Dorsolateral prefrontal cortex (tissue), 122 donors: ENCODE measurements at places on chromosomes 13 and 19. TPM values are rescaled to one million over a fixed set of nuclear protein-coding genes. Genes with fewer than 3 reads are reported as not detected.

GRCh38 chr13:77580748-77581147, 45.2 kb downstream of the SCEL start:
- no peak for DNase-seq

- DNase-seq, result no peak
Measured at GRCh38 chr13:20182231-20182846, 10.4 kb downstream of the GJB2 start.

DNA sequence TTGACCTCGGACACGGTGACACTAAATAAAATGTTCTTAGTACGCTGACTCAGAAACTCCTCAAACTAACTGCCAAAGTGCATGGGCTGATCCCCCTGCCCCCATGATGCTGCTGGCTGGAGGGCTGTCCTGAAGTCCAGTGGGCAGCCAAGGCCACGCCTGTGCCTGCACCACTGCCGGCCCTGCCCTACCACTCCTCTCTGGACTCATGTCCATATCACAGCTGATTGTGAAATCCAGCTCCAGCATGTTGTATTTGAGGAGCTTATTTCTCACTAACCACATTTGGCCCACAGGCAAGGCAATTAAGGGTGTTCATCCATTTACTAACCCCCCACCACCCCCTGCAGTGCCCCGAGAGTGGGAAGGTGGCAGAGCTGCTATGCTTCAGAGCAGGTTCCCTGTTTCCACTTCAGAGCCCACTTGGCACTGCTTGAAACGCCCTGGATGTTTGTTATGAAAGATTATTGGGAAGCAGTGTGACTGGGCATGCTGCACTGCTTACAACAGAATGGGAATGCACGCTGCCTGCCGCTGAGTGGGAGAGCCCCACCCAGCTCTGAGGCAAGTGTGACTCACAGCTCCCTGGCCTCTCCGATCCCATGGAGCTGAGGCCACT, 114.0 kb downstream of the UQCRFS1 start:
- no peak for DNase-seq

GRCh38 chr19:8566855-8567254, 10.4 kb downstream of the MYO1F start:
- no peak for DNase-seq

FEM1A gene
- 16.8 TPM for total RNA-seq

GRCh38 chr19:8423817-8424223, 10.7 kb downstream of the MARCHF2 start:
- DNase-seq, result peak; percentile 49

APOC1 gene
- 19.9 TPM for total RNA-seq

- no peak for DNase-seq
Measured at GRCh38 chr19:48842789-48843162, 6.5 kb upstream of the HSD17B14 start.

DNA sequence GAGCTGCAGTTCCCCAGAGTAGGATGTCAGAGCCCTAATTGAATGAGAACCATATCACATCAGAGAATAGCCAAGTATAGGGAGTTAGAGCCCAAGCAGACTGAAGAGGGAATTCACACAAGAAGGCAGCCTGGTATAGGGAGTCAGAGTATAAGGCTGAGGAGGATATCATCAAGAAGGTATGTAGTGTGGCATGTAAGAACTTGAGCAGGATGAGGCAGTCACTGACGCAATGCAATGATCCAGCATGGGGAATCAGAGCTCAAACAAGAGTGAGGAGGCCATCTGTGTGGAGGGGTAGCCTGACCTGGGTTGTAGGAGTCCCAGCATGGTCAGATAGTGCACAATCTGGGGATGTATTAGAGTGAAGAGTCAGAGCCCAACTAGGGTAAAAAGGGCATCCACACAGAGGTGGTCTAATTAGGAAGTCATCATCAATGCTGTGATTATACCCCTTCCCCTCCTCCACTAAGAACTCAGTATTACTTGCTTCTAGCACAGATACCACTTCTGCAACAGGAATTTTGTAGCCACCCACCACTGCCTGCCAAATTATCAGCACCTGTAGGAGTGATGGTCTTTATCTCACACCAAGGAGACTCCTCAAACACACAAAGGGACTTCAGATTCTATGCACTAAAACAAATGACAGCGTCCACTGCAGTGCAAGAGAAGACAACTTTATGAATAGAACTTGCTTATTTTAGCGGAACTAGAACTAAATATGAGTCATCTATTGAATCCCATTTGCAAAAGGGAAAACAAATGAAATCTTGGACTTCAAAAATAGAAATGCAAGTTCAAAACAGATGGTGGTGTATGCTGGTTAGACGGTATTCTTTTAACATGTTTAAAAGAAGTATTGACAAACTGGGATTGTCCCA, 107.2 kb downstream of the FNDC3A start:
- DNase-seq, result no peak

- DNase-seq, result no peak
Measured at GRCh38 chr13:98813993-98814392, 61.5 kb upstream of the SLC15A1 start.

DNA sequence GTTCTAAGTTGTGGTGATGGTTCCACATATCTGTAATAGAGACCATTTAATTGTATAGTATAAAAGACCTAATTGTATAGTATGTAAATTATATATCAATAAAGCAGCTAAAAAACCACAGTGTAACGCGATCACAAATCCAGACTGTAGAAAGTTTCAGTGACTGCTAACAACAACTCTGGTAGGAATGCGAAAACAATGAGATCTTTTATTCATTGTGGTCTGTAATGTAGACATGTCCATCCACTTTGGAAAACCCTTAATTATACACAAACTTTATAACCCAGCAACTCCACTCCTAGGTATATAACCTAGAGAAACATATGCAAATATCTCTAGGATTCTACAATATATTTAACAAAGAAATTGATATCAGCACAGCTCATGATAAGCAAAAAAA, 549.5 kb downstream of the SLITRK1 start:
- no peak for DNase-seq

ZMYM5 gene
- 26.1 TPM for total RNA-seq

KLHL1 gene
- total RNA-seq, result 2.2 TPM

DNA sequence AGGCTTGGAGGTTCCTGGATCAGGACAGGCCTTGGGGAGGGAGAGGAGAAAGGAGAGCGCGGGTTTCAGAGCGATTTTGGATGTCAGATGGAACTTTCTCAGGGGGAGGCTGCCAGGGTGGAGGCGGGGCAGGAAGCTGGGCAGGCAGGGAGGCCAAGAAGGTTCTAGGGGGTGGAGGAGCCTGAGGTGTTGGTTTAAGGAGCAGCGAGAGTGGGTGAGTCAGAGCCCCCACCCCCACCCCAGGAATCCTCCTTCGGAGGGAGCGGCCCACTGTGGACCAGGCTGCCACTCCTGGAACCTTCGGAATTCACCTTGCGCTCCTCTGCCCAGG, 15.9 kb upstream of the NOP53 start:
- DNase-seq, result no peak

GRCh38 chr19:12350890-12351197, 14.6 kb downstream of the ZNF442 start:
- no peak for DNase-seq

GRCh38 chr13:24075137-24075975, 85.2 kb upstream of the SPATA13 start:
- DNase-seq, result no peak

DNA sequence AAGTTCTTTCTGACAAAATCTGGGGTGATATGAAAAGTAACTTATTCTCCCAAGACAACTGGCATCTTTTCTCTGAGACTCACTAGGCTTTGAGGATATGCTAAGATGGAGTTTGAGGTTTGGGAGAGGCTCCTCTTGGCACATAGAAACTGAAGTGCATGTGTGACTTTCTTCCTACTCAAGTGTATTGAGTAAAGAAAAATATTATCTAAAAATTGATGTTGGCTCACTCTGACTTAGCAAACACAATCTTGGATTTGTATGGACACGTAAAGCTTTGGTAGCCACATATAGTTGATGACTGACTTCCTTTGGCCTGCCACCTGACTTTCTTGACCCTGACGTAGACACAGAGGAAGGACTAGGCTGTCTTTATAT, 71.1 kb upstream of the KLF12 start:
- DNase-seq, result no peak

DNA sequence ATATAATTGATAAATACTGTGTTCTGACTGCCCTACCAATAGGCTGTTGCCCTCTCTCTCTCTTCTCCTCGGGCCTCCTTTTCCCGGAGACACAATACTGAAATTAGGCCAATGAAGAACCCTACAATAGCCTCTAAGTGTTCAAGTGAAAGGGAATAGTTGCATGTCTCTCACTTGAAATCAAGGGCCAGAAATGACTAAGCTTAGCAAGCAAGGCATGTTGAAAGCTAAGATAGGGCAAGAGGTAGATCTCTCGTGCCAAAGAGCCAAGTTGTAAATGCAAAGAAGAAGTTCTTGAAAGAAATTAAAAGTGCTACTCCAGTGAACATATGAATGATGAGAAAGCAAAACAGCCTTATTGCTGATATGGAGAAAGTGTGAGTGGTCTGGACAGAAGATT, 13.3 kb downstream of the KATNAL1 start:
- DNase-seq, result no peak

DNA sequence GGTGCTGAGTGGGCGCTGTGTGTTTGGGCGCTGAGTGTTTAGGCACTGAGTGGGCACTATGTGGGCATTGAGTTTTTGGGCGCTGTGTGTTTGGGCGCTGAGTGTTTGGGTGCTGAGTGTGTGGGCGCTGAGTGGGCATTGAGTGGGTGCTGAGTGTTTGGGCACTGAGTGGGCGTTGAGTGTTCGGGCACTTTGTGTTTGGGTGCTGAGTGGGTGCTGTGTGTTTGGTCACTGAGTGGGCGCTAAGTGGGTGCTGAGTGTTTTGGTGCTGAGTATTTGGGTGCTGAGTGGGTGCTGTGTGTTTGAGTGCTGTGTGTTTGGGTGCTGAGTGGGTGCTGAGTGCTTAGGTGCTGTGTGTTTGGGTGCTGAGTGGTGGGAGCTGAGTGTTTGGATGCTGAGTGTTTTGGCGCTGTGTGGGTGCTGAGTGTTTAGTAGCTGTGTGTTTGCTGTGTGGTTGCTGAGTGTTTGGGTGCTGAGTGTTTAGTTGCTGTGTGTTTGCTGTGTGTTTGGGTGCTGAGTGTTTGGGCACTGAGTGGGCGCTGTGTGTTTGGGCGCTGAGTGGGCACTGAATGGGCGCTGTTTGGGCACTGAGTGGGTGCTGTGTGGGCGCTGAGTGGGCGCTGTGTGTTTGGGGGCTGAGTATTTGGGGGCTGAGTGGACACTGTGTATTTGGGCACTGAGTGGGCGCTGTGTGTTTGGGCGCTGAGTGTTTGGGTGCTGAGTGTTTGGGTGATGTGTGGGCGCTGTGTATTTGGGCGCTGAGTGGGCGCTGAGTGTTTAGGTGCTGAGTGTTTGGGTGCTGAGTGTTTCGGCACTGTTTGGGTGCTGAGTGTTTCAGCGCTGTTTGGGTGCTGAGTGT, 47.2 kb upstream of the F7 start:
- DNase-seq, result peak; percentile 1

SOHLH2 gene
- total RNA-seq, result not detected

GRCh38 chr13:68076046-68076445, 845.9 kb upstream of the PCDH9 start:
- no peak for DNase-seq

DAND5 gene
- not detected for total RNA-seq

ACTN4 gene
- 328 TPM for total RNA-seq

SCN1B gene
- 169 TPM for total RNA-seq

- no peak for DNase-seq
Measured at GRCh38 chr19:40465025-40465556, 454 bp downstream of the BLVRB start.

MEIOSIN gene
- total RNA-seq, result not detected

C19orf38 gene
- total RNA-seq, result 1.4 TPM

DNA sequence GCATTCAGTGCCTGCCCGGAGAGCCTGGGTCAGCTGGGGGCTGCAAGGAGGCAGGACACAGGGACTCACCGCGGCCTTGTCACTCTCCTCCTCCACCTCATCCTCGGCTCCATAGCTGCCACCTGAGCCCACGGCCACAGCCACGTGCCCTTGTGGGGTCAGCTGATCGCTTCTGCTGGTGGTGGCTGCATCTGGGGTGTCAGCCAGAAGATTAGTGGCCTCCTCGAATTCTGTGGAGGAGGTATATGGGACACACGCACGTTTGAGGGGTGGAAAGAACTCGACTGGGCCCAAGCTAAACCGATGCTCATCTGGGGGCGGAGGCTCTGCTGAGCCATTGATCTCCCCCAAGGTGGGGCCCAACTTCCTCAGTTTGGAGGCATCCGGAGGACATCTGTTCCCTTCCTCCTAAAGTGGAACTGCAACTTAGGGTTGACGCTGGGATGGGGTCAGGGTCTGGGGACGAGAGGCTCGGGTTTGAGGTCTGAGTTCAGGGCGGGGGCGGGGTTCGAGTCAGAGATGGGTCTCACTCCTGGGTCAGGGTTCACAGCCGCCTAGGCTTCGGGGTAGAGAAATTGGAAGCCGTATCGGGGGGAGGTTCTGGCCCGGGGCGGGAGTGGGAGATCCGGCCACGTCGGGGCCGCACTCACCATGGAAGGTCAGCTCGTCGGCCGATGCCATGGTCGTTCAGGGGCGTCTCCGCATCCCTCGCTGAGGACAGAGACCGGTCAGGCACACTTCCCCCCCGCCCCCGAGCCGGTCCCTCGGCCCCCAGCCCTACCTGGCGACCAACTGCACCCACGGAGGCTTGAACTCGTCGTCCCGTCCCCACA, 493 bp downstream of the YIPF2 start:
- DNase-seq, result no peak

GRCh38 chr13:95326695-95327094, 25.4 kb upstream of the ABCC4 start:
- no peak for DNase-seq

DNA sequence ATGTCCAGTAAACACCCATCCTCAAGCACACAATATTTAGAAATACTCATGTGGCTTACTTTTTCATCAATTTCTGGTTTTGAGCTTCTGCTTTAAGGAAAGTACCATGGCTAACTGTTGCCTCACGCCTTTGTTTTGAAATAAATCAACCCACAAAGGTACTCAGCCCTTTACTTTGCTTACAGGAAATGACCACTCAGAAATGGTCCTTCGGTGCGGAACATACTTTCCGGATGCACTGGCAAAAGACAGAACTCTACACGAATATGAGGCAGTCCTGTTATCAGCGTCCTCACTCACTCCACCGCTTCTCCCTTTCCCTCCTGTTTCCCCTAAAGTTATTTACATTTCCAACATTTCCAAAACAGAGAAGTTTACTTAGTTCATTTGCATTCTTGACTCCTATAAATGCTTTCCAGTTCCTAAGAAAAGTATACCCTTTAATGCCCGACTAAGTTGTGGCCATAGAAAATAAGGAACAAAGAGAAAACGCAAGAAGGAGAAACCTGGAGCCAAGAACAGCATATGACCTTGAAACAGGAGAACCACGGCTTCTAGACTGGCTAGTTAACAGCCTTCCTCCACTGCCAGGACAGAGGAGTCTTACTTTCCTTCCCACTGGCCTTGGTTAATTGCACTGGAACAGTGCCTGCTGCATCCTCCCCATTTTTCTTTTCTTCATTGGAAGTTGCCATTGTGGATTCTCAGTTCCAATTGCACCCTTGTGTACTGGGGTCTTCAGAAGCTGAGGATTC, 10.6 kb downstream of the FPR2 start:
- no peak for DNase-seq
